HepG2 (cell line): ENCODE measurements at places on chromosomes 4 and X. TPM values are rescaled to one million over a fixed set of nuclear protein-coding genes. Genes with fewer than 3 reads are reported as not detected.

GRCh38 chr4:35175487-35175886 lies 1068.8 kb downstream of the ARAP2 start:
- DNase-seq: no peak
- no peaks in the 10 kb centered on the region for H3K36me3 ChIP-seq
- no peak overlapping the region for H3K27ac ChIP-seq
- H3K4me3 ChIP-seq: no peak overlapping the region

- H3K4me3 ChIP-seq: no peak overlapping the region
- DNase-seq: no peak
- no peak overlapping the region for H3K27ac ChIP-seq
- no peaks in the 10 kb centered on the region for H3K4me1 ChIP-seq
- H3K36me3 ChIP-seq: no peaks in the 10 kb centered on the region
Observed at GRCh38 chrX:82362550-82362949, 1145.5 kb upstream of the POU3F4 start.

- H3K36me3 ChIP-seq: no peaks in the 10 kb centered on the region
- H3K27me3 ChIP-seq: 0 out of 3 replicates have a peak, but pooled peaks cover 4% of the 10 kb centered on the region
- DNase-seq: no peak
- no peak overlapping the region for H3K4me3 ChIP-seq
Observed at GRCh38 chr4:100962698-100963097, 384.6 kb downstream of the PPP3CA start.

- peaks cover 62% of the 10 kb centered on the region for H3K36me3 ChIP-seq
- H3K4me1 ChIP-seq: no peaks in the 10 kb centered on the region
- no peak overlapping the region for H3K4me3 ChIP-seq
- H3K27me3 ChIP-seq: no peaks in the 10 kb centered on the region
- H3K27ac ChIP-seq: no peak overlapping the region
Observed at GRCh38 chr4:1338752-1339414, 8.1 kb upstream of the UVSSA start.

Gene C4orf51
- polyA plus RNA-seq: not detected in 2 replicates
